ENCODE measurements at places on chromosomes 6 and 20.

- no peak for DNase-seq
Observed at GRCh38 chr6:133918208-133918930, 29.5 kb downstream of the TCF21 start.

DNA sequence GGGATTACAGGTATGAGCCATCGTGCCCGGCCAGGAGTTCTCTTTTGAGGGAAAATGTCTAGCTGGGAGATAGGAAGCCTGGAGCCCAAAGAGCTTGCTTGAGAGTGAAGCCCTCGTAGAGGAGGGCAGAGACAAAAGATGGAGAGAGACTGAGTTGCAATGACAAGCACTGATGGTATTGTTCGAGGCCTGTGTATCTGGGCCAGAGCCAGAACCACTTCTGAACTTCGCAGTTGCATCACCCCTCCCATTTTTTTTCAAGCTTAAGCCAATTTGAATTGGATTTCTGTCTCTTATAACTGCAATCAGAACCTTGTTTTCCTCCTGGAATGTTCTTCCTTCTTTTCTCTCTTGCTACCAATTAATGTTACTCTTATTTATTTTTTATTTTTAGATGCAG lies 83.1 kb downstream of the KCNB1 start:
- DNase-seq, result no peak

DNA sequence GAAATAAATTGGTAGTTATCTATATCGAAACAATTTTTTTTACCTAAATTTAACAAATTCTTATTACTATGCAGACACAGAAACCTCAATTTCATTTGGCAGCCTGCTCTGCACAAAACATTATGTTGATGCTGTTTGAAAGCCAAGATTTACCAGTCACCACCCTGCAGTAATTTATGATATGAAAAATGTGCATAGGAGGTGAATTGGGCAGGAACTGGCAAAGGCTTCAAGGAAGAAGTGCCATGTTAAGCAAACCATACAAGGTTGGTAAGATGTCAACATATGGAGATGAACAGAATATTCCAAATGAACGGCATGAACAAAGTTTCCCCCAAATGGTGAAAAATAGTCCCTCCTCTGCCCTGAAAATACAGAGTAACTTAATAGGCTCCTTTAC lies 54.2 kb upstream of the TAB2 start:
- DNase-seq, result no peak

DNA sequence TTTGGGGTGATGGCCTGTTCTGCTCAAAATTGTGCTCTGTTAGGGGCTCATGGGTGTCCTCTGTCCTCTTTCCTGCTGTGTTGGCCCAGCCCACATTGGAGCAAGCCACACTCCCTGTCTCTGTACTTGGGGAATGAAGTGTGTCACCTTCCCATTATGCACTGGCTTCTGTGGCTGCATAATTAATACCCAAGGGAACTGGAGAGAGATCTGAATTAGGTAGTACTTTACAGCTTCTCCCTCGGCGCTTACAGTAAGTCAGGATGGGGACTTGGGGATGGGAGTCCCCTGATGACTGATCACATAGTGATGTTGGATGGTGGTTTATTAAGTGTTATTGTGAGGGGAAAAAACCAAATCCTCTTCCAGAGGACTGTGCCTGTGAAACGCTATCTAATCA lies 116.6 kb downstream of the FOXO3 start:
- no peak for DNase-seq

GRCh38 chr6:42331019-42331418 lies 113.4 kb upstream of the MRPS10 start:
- DNase-seq, result no peak

- DNase-seq, result no peak
Observed at GRCh38 chr6:81985191-81985590, 232.7 kb upstream of the TENT5A start.

DNA sequence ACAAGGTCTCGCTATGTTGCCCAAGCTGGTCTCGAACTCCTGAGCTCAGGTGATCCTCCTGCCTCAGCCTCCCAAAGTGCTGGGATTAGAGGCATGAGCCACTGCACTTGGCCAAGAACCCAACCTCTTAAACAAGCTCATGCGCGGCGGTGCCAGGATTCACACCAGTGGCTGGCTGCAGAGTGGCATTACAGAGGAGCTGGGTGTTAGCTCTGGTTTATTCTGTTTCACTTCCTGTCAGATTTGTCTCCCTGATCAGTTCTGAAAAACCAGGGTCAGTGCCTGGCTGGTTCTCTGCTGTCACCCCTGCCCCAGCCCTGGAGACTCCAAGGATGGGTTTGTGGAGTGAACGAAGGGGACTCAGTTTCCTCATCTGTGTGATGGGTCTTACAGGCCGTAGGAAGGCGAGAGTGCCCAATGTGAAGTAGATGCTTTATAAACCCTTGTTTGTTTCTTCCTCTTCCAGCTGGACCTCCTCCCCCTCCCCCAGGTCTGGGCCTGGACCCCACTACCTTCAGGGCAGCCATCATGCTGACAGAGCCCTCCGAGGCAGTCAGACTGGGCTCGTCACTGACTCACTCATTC lies 63.4 kb downstream of the UBE2V1 start:
- no peak for DNase-seq

DNA sequence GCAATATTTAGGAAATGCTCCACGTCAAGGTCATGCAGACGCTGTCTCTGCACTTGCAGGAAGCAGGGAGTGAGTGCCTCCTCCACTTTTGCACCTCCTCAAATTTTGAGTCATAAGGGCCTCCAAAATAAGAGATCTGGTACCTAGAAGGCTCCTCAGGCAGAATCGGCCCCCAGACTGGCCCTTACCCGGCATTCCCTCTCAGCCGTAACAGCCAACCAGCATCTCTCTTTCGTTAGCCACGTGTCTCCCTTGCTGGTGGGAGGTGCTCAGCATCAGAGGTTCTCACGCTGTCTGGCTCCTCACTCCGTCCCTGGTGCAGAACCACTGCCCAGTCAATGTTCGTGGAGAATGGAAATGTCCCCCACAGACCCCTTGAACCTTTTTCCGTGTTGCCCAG lies 75.3 kb downstream of the ANKRD60 start:
- DNase-seq, result no peak

- DNase-seq, result no peak
Observed at GRCh38 chr20:49914310-49915117, 815 bp downstream of the SPATA2 start.

DNA sequence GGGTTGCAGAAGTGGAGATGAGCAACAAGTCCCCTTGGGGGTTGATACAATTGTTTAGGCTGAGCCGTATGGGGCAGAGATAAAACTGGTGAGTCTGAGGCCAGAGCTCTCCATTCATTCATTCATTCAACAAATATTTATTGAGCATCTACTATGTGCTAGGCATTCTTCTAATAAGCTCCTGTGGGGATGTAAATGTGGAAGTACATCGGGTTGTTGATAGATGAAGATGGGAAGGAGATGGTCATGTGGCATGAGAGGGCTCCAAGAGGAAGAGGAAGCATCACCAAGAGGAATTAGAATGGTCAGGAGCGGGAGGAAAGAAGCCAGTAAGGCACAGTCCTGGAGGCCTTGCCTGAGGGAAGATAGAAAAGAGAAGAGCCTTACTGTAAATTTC lies 98.7 kb upstream of the MLN start:
- no peak for DNase-seq

DNA sequence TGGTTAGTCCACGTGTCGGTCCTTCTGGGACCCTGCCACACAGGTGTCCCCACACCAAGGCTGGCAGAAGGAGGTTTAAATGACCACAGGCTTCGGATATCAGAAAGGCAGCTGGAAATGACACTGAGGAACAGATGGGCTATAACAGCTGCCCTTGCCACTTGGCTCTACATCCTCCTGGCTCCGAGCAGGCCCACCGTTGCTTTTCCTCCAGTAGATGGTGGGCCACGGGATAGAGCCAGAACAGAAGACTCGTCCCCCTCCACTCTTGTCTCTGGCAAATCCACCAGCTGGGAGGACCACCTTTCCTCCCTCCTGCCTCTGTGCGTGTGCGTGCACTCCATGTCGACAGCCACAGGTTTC lies 17.6 kb downstream of the WRNIP1 start:
- DNase-seq, result no peak

DNA sequence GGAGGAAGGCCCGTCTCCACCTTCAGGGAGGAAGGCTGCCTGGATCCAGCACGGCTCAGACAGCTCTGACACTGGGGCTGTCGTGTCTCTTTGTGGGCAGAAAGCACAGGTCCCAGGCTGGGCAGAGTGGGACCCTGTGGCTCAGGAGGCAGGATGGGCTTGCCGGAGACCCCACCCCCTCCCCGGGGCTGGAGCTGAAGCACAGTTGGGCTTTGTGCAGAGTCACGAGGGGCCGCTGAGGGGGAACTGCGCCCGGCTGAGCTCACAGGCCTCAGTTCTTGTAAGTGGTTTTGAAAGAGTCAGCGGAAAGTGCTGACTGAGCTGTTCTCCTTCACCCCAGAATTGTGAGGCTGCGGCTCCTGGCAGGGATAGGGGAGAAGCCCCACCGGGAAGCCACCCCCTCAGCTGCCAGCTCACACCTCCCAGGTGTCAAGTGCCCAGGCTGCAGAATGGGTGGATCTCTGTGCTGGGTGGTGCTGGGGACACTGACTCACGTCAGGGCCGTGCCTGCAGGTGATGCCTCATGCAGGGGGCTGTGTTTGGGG lies 145.5 kb upstream of the RNF24 start:
- DNase-seq, result no peak

DNA sequence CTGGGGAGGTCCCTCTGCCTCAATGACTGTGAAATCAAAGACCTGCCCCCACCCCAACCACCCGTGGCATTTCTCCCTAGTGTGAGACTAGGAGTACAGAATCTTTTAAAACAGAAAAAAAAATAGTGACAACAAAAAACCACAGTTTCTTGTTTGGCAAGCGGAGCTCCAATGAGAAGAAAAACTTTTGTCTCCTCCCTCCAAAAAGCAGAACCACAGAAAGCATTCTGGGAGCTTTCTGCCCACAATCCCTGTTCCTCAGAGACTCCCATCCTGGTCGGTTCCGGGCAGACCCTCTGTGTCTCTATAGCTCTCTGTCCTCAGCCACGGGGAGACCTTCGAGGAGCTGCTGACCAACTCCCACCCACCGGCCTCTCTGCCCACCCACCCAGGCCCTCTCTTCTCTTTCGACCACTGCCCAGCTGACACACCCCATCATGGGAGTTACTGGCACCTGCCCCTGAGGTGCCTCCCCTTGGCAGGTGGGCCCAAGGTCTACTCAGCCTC lies 4.9 kb downstream of the PREX1 start:
- no peak for DNase-seq

- DNase-seq, result no peak
Observed at GRCh38 chr20:16975682-16976081, 227.5 kb downstream of the OTOR start.

DNA sequence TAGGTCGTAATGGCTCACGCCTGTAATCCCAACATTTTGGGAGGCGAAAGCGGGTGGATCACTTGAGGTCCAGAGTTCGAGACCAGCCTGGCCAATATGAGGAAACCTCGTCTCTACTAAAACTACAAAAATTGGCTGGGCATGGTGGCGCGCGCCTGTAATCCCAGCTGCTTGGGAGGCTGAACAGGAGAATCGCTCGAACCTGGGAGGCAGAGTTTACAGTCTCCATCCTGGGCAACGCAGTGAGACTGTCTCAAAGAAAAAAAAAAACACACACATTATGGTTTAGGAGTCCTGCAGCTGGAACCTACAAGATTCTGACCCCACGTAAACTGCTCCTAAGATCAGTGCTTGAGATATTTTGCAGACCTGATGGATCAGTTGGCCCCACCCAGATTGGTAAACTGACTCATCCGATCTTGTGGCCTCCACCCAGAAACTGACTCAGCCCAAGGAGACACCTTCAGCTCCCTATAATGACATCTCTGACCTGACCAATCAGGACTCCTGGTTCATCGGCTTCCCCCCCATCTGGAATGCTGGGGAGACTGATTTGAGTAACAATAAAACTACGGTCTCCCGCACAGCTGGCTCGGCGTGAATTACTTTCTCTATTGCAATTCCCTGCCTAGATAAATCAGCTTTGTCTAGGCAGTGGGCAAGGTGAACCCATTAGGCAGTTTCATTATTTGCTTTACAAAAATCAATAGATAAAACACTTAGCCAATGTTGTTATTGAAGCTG lies 96.2 kb upstream of the BTN3A2 start:
- DNase-seq, result no peak

GRCh38 chr6:138328210-138328609 lies 49.5 kb upstream of the SMIM28 start:
- DNase-seq, result no peak

GRCh38 chr6:30363459-30363858 lies 18.5 kb downstream of the RPP21 start:
- no peak for DNase-seq

- DNase-seq, result no peak
Observed at GRCh38 chr6:47595785-47596184, 102.6 kb upstream of the ADGRF4 start.

GRCh38 chr20:51218603-51219002 lies 195.7 kb upstream of the KCNG1 start:
- no peak for DNase-seq

DNA sequence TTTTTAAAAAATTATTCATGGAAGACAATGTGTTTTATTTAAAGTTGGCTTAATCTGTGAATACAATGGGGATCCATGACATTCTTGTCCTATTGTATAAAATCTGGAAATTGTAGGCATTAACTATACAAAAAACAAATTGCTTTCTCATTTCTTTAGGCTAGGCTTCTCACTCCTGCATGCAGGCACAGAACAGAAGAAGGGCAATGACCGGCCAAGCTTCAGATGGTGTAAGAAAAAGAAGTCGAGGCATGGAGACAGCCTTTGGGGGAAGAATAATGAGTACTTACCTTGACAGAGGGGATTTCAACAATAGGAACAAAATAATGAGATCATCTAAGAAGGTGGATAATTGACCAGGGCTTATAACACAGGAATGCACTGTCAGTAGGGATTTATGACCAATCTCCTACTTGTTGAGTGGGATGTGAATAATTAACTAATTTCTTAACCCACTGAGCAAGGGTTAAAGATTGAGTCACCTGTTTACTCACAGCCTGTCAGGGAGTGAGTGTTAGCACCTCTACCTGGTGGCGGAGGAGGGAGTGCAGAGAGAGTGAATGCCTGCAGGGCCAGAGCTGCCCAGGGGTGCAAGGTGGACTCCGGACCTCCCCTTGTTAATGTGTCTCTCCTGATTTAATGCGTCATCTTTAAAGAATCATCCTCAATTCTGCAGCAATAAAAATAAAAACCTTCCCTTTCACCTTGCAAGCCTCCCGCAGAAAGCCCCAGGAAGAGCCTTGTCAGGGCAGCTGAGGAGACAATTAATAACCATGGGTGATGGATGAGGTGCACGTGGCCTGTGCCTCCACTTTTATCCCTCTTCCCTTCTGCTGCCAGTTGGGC lies 3.9 kb downstream of the SLC22A2 start:
- DNase-seq, result no peak

All from stimulated activated CD4-positive, alpha-beta T cell treated with anti-CD3 and anti-CD28 coated beads, Interleukin-1b, Interleukin-23, amount 100 ng/mL, for 1 hour (primary cell).